DND-41 (cell line): ENCODE measurements at places on chromosomes 3 and 15.
A peak's percentile ranks its signal among the peaks of the same experiment; 100 is the strongest.

- no peak overlapping the region for H3K27ac ChIP-seq
- H3K36me3 ChIP-seq = no peaks in the 10 kb centered on the region
- H3K4me3 ChIP-seq = no peak overlapping the region
- no peak for DNase-seq
These were observed 184.2 kb upstream of the PDZRN3 start for GRCh38 chr3:73808862-73809509.

- H3K27ac ChIP-seq = peak overlapping the region; percentile 96
- peaks cover 69% of the 10 kb centered on the region for H3K36me3 ChIP-seq
- H3K4me3 ChIP-seq = no peak overlapping the region
- peak; percentile 83 for DNase-seq
- H3K27me3 ChIP-seq = no peaks in the 10 kb centered on the region
These were observed 72.7 kb downstream of the NUP210 start for GRCh38 chr3:13347390-13347950.

GRCh38 chr15:101266787-101267186, 10.5 kb downstream of the SELENOS start:
- no peak overlapping the region for H3K4me3 ChIP-seq
- no peaks in the 10 kb centered on the region for H3K4me1 ChIP-seq
- DNase-seq = no peak
- H3K36me3 ChIP-seq = peaks cover 17% of the 10 kb centered on the region; the same call in 1 of the 2 replicates

GRCh38 chr3:83894223-83894622, 1064.6 kb upstream of the CADM2 start:
- no peaks in the 10 kb centered on the region for H3K27me3 ChIP-seq
- no peak overlapping the region for H3K27ac ChIP-seq
- no peak overlapping the region for H3K4me3 ChIP-seq
- H3K36me3 ChIP-seq = no peaks in the 10 kb centered on the region
- DNase-seq = no peak

- DNase-seq = no peak
- no peaks in the 10 kb centered on the region for H3K27me3 ChIP-seq
- no peak overlapping the region for H3K4me3 ChIP-seq
- H3K4me1 ChIP-seq = no peaks in the 10 kb centered on the region
- H3K36me3 ChIP-seq = no peaks in the 10 kb centered on the region
These were observed 24.1 kb upstream of the MECOM start for GRCh38 chr3:169687603-169688002.

GRCh38 chr3:104519468-104520227, 847.1 kb upstream of the ALCAM start:
- no peaks in the 10 kb centered on the region for H3K4me1 ChIP-seq
- H3K27me3 ChIP-seq = no peaks in the 10 kb centered on the region
- no peak overlapping the region for H3K27ac ChIP-seq
- H3K4me3 ChIP-seq = no peak overlapping the region
- DNase-seq = no peak

DNA sequence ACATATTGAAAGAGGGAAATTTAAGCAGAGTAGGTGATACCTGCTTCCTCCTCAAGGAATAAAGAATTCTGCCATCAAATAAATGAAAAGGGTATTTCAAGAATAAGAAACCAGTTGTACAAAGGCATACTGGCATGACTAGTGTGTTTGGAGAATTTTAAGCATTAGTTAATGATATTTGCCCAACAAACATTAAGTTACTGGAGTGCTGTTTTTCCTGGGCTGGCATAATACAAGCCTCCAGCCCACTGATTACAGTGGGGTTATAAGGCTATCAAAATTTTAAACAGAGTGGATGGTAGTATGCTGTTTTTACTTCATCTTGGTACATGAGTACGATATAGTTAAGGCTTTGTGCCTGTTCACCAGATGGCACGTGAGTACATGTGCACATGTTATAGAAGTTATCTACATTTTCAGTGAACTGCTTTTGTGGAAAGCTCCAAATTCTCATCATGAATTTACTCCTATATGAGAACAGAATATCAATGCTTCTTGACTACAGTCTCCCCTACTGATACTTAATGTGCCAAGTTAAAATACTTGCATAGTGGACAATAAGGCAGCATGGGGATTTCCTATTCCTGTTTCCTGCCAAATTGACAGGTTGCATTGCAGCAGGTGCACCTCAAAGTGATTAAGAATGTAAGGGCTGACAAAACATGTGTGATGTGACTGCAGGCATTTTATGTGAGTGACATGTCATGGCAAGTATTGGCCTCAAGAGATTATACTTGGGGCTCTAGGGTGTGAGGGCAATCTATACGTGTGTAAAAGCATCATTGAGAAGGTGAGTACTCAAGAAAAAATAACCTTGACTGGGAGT, 14.9 kb downstream of the NAALADL2 start:
- no peaks in the 10 kb centered on the region for H3K36me3 ChIP-seq
- H3K27ac ChIP-seq = no peak overlapping the region
- no peak overlapping the region for H3K4me3 ChIP-seq
- no peaks in the 10 kb centered on the region for H3K27me3 ChIP-seq
